ENCODE measurements at places on chromosomes 16 and 17.

GRCh38 chr16:74143171-74143570 lies 153.4 kb upstream of the PSMD7 start:
- DNase-seq = no peak

GRCh38 chr17:81119223-81120148 lies 45.8 kb upstream of the PVALEF start:
- DNase-seq = peak; percentile 85

GRCh38 chr16:55169780-55170179 lies 154.2 kb upstream of the IRX6 start:
- DNase-seq = no peak

DNA sequence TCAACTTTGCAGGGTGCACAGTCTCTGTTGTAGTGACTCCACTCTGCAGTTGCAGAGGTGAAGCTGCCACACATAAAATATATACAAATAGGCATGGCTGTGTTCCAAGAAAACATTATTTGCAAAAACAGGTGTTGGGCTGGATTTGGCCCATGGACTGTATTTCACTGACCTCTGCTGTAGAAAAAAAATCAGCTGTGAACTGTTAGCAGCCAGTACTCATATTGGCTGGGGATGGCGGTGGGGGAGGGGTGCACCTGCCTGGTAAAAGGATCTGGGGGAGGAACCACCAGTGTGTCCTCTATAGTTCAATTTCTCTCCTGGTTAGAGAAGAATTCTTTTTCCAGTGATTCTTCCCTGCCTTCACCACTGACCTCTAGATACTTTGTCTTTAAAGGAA lies 50.0 kb downstream of the SHISA9 start:
- DNase-seq = no peak

GRCh38 chr17:15943971-15944758 lies 765 bp upstream of the ADORA2B start:
- no peak for DNase-seq

DNA sequence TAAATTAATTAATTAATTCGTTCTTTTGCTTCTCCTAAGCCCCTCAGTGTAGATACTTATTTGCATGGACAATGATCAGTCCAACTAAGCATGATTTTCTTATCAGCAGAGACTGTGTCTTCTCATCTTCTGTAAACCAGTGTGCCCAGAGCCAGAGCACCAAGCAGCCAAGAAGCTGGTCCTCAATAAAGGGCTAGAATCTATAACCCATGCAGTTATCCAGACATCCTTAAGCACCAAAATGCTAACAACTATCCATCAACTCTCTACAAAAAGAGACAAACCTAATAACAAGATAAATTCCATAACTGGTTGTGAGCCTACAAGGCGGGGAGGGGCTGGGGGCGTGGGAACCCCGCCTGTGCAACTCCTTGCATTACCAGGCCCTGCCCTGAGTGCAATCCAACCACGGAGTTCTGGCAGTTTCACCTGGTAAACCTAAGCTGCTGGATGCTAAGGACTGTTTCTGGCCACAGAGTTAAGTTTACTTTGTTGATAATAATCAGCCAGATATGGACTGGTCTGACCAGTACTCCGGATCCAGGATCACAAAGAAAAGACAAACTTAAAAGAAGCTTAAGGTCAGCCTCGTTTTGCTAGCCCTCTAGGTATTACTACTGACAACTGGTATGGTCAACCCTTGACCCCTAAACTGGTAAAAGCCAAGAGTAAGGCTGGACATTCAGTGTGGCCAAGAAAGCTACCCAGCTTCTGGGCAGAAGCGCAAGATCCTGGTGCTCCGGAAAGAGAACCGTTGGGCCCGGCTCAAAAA lies 51.5 kb downstream of the ZFHX3 start:
- no peak for DNase-seq

DNA sequence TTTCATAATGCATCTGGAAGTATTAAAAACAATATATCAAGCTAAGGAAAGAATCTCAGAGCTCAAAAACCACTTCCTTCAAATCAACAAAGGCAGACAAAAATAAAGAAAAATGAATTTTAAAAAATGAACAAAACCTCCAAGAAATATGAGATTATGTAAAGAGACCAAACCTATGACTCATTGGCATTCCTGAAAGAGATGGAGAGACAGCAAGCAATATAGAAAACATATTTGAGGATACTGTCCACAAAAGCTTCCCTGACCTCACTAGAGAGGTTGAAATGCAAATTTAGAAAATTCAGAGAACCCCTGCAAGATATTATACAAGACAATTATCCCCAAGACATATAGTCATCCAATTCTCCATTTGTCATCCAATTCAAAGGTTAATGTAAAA lies 311.3 kb upstream of the SOX9 start:
- DNase-seq = peak; percentile 22

DNA sequence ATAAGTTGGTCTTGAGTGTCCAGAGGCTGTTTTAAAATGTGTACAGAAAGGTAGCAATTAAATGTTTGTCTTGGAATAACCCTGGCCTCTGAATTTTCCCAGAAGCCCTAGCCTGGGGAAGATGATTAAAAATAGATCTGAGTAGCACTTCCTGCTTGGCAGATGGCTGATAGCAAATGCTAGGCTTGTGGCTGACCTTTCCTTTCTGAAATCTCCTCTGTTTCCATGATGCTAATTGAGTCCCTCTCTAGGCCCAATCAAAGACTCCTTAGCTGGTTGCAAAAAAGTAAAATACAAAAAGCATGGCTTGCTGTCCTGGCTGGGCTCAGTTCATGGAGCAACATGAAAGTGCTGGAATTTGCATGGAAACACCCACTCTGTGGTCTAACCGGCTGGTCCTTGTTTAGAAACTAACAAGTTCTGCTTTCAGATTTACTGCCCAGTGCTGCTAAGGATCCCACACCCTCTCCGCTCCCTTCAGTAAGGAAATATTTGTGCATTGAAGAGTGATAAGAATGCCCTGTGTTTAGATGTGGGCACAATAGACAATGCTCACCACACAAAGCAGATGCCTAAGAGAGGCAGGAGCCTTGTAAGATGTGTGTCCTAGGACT lies 40.8 kb downstream of the YPEL2 start:
- peak; percentile 46 for DNase-seq

DNA sequence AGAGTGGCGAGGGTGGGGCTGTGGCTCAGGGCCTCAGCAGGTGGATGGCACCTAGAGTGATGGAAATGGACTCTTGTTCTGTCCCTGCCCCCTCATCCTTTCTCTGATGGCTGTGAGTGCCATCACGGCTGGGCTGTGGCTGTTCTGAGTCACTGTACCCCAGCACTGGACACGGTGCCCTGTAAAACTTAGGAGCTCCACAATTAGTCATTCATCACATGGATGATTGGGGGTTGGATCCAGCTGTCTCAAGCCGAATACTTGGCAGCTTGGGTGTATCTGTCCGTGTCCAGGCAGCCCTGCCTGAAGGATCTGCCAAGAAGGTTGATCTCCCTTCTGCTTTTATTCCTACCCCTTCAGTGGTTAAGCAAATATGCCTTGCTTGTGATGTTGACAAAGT lies 295.5 kb upstream of the EEF2KMT start:
- no peak for DNase-seq

DNA sequence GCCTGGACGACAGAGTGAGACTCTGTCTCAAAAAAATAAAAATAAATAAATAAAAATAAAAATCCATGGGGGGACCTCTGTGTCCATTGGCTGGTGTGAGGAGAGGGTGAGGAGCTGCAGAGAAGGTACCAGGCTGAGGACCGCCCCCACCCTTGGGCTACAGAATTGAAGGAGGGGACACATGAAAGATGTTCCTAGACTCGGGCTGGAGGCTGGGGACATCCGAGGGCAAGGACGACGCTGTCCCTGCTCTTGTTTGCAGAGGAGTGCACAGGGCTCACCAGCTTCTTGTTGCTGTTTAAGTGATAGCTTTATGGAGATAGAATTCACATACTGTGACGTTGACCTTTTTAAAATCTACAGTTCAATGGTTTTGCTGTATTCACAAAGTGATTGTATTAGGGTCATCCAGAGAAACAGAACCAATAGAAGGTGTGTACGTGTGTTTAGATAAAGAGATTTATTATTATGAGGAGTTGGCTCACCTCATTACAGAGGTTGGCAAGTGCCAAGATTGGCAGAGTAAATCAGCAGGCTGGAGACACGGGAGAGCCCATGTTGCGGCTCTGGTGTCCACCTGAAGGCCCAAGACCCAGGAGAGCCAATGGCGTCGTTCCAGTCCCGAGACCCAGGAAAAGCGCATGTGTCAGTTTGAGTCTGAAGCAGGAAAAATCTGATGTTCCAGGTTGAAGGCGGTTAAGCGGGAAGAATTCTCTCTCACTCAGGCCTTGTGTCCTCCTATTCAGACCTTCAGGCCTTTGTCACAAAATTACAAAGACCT lies 320.7 kb downstream of the SEC14L1 start:
- no peak for DNase-seq

DNA sequence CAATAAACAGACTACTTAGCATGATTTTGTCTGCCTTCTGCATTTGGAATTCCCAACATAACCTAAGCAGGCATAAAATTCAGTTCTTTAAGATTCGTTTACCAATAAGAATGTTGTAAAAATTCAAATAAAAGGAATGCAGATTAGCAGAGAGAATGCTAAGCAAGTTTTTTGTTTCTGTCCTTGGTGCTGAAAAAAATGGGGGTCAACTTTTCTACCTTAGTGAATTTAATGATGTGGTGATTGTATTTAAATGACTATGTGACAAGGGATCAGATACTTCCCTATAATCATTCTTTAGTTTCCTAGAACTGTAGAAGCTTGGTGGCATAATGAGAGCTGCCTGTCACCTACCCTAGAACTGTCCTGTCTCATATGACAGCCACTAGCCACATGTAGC lies 159.5 kb downstream of the RBFOX1 start:
- DNase-seq = no peak

DNA sequence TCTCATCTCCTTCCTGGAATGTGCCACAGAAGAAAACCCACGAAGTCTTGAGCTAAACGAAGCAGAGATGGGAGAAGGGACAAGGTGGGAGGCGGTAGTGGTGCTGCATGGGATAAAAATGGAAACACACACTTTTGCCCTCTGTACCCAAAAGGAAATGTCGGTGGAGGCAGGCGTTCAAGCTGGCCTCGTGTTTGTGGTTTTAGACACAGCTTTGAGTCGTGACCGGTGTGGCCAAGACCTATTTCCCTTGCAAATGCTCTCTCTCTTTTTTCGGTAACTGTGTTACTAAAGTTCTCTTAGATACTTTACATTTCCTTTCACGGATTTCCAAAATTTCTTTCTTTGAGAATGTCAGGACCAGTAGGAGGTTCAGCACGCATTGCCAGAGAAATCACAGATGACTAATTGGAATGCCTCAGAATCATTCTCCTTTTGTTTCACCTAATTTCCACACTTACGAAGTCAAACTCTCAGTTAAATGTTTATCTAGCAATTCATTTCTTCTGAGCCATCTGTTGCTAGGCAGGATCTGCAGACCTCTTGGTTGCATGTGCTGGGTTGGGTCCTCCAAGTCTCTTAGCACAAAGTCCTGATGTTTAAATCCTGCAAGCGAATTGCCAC lies 412.3 kb downstream of the MAF start:
- DNase-seq = no peak

- DNase-seq = peak; percentile 26
These were observed 12.3 kb downstream of the ALOXE3 start for GRCh38 chr17:8105957-8106398.

DNA sequence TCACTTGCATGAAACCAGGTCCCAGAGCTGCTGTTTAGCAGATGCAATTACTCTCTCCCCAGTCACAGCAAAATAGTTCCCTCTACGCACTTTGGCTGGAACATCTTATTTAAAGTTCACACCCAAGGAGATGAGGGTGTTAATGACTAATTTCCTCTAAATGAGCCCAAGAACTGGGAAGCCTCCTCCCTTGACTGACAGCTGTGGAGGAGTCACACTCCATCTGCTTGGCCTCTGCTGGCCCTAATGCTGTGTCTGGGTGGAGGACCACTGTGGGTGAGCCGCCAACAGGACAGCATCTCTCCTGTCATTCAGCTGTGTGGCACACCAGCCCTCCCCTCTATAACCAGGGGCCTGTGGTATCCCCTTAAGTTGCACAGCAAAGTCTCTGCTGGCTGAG lies 115.4 kb downstream of the SHISA6 start:
- DNase-seq = no peak

DNA sequence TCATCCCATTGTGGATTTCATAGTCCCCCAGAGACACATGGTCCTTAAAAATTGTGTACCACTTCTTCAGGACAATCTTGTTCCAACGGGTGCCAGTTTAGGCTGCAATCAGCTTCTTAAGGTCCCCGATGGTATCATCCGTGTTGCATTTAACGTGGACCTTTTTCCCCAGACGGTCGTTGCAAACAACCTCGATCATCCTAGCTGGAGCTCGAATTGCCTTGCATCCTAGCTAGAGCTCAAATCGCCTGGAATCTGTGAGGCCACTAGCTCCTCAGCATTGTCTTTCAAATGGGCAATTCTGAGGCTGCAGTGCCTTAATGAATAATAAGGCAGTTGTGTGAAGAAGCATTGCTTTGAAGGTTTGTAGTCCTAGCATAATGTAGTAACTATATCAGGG lies 37.7 kb upstream of the RHBDL3 start:
- DNase-seq = no peak

DNA sequence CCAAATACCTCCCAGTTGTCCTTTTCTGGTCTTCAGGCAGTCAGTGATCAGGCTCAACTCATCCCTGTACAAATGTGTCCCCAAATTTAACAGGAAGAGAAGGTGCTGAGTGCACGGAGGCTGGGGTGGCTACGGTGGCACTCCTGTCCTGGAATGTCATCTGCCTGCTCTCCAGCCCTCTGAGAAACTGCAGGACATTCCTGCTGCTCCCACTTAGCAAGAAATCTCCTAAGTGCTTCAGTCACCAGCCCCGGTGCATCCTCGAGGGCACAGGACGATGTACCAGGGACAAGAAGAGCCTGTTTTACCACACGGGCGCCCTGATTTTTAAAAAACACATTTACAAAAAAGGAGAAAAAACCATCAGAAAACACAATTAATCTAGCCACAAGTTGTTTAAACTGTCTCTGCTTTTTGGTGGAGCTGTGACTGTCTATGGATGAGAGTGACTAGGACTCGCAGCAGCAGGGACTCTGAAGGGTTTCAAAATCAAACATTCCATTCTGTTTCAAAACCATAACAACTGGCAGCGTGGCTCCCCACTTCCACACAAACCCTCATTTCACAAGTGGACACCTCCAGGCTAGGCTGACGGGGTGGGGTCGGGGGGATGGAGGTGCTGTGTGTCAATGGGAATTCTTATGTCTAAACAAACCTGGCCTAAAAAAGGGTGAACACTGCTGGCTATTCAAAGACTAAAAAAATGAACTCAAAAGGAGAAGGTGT lies 65.3 kb upstream of the CNEP1R1 start:
- no peak for DNase-seq

DNA sequence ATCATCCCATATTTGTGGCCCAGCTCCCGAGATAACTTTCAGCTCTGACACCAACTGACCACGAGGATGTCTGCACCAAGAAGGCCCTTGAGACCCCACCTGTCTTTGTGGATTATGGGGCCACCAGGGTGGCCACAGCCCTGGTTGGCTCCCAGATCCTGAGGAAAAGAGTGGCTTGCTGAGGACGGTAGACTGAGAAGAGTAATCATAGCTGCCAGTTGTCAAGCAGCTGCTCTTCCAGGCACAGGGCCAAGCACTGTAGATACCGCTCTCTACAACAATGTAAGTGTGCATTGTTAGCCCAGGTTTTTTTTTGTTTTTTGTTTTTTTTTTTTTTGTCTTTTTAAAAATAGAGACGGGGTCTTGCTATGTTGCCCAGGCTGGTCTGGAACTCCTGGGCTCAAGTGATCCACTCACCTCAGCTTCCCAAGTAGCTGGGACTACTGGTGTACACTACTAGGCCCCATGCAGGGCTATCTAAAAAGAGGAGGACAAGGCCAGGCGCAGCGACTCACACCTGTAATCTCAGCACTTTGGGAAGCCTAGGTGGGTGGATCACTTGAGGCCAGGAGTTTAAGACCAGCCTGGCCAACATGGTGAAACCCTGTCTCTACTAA lies 9.6 kb downstream of the ZNF205 start:
- DNase-seq = no peak

- no peak for DNase-seq
These were observed 30.5 kb downstream of the DUSP14 start for GRCh38 chr17:37520174-37520573.

Data from fibroblast of skin of abdomen (primary cell).